HuH-7 (cell line): ENCODE measurements at places on chromosomes 5 and 9.

GRCh38 chr9:13064676-13065075 is 214.8 kb downstream of the MPDZ start:
- DNase-seq: no peak

DNA sequence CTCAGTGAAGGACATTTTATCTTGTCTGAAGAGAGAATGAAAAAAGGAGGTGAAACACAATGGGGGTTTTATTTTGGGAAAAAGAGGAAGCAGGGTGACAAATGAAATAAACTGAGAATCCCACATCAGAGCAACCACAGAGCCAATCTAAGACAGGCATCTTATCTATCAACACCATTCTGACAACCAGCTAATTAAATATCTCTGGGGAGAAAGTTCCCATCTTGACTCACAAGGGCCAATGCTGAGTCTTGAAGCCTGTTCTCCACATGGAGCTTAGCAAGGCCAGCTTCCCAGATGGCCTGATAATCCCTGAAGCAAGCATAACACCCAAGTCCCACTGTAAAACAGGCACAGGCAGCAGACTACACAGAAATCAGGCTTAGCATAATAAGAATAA is 30.4 kb downstream of the DPYSL3 start:
- DNase-seq: no peak

- DNase-seq: no peak
These were observed 70.9 kb downstream of the SPRY4 start for GRCh38 chr5:142253938-142254337.

GRCh38 chr5:38453506-38453905 is 102.9 kb downstream of the LIFR start:
- no peak for DNase-seq

DNA sequence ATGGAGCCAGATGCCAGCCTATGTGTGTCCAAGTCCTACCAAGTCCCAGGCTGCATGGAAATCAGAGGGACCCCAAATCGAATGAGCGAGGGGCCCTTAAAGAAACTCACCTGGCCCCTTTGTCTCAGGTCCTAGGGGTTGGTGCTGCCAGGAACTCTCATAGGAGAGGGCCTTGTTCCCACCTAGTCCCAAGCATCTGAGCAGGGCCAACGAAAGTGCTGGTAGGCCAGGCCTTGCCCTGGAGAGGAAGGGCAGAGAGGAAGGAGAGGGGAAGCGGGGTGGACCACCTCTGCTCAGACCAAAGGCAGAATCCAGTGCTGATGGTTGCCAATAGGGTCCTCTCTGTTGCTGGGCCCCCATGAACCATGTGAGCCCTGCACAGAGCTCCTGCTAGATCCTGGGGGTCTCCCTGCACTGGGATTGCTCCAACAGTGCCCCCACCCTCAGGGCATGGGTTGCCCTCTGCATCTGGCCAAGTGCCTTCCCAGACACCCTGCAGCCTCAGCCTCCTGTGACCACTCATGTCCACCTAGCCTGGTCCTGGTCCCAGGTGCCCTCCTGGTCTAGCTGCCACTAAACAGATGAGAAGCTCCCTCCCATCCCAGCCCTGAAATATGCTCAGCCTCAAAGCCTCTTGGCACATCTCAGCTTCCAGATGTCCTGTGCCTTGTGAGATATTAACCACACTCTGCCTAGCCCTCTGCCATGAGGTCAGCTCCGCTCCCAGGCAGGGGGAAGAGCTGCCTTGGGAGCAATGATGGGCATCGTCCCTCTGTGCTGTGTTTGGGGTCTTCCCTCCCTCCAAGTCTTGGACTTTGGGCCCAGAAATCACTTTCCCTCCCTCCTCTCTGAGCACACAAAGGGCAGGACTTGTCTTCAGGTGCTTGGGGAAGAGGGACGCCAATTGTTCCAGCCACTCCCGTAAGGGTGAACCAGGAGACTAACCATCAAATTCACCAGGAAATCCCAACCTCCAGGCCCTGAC is 109.6 kb downstream of the ADAMTS2 start:
- no peak for DNase-seq
